ENCODE measurements at places on chromosomes 4 and X. TPM values are rescaled to one million over a fixed set of nuclear protein-coding genes. Genes with fewer than 3 reads are reported as not detected.

The NEIL3 gene
- total RNA-seq = 23.1 TPM

The MAGEA8 gene
- not detected for total RNA-seq

The USO1 gene
- 55.8 TPM for total RNA-seq

The TRPC3 gene
- total RNA-seq = 0.53 TPM

The HPGD gene
- total RNA-seq = 43.8 TPM

The QRFPR gene
- not detected for total RNA-seq

DNA sequence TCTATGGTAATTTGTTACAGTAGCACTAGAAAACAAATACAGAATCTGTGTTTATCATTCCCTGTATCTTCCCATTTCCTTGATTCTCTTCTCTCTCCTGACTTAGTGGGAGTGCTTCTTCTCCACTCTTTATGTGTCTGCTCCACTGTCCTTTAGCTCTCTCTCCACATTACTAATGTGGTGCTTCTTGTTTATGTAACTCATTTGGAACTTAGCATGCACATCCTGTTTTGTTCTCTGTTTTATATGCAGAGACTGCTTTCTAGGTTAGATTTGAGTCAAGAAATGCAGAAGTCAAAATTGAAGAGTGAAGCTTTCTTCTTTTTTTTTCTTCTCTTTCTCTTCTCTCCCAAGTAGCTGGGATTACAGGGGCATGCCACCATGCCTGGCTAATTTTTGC lies 25.9 kb downstream of the ADH1A start:
- H3K27ac ChIP-seq = no peak overlapping the region
- no peak for ATAC-seq
- H3K36me3 ChIP-seq = no peaks in the 10 kb centered on the region

The HS3ST1 gene
- 0.19 TPM for total RNA-seq

The USP27X gene
- total RNA-seq = 1.1 TPM

The PTCHD1 gene
- total RNA-seq = not detected

The ZNF711 gene
- total RNA-seq = 0.32 TPM
